CD4-positive, alpha-beta T cell treated with Interleukin-17A for 4 hours (primary cell): ENCODE measurements at places on chromosomes 1 and 21.

DNA sequence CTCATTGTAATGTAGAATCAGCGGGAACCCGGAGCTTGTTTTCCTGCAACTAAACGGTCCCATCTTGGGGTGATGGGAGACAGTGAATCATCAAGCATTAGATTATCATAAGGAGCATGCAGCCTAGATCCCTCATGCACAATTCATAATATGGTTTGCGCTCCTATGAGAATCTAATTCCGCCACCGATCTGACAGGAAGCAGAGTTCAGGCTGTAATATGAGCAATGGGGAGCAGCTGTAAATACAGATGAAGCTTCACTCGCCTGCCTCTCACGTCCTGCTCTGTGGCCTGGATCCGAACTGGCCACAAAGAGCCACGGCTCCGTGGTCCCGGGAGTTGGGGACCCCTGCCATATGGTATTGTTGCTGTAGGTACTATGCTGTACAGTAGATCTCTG lies 1.6 kb downstream of the IFI44 start:
- peak; percentile 36 for DNase-seq

DNA sequence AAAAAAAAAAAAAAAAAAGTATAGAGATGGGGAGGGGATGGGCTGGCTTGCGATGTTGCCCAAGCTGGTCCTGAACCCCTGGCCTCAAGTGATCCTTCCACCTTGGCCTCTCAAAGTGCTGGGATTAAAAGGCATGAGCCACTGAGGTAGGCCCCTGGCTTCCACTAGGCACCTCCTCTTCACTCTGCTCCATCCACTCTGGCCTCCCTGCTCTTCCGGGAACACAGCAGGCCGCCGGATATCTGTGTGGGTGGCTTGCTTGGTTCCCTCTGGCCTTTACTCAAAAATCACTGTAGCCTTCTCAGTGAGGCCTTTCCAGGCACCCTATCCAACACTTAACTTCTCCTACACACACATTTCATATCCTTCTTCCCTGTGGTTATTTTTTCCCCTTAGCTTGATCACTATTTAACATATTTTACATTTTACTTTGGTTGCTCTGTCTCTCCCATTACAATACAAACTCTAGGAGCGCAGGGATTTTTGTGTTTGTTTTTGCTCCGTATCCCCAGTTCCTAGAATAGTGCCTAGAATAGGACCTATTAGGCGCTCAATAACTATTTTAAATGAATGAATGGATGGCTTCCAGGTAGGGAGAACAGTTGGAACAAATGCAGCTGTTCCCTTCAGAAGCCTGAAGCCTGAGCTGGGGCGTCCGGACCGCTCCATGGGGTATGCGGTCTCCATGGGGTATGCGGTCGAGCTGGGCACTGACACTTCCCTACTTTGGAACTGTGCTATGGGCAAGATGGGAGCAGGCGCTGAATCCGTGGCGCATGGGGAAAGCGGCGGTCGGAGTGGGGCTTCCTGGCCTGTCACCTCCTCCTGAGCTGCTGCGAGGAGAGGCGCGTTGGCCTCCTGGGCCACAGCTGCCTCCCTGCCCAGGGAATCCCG lies 46.7 kb downstream of the H3-3A start:
- DNase-seq, result no peak

DNA sequence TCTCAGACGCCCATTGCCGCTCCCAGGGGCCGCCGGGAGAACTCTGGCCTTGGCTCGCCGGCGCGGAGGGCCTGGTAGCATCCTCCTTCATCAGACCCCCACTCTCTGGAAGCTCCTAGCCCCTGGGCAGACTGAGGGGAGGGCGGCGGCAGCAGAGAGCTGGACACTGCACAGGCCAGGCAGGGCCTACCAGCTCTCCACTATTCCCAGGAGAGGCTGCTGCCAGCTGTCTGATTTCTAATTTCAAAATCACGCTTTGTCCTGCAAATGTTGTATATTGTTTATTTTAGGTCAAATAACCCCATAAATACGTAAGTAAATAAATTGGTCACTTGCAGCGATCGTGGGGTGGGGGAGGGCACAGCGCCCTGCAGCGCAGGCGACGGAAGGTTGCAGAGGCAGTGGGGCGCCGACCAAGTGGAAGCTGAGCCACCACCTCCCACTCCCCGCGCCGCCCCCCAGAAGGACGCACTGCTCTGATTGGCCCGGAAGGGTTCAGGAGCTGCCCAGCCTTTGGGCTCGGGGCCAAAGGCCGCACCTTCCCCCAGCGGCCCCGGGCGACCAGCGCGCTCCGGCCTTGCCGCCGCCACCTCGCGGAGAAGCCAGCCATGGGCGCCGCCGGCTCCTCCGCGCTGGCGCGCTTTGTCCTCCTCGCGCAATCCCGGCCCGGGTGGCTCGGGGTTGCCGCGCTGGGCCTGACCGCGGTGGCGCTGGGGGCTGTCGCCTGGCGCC lies at the start of gene MTARC1:
MTARC1 (plus strand) TSS at position 577 of the 732 bp plus-strand sequence; CDS start at position 609, 32 bp downstream.
- no peak for DNase-seq

DNA sequence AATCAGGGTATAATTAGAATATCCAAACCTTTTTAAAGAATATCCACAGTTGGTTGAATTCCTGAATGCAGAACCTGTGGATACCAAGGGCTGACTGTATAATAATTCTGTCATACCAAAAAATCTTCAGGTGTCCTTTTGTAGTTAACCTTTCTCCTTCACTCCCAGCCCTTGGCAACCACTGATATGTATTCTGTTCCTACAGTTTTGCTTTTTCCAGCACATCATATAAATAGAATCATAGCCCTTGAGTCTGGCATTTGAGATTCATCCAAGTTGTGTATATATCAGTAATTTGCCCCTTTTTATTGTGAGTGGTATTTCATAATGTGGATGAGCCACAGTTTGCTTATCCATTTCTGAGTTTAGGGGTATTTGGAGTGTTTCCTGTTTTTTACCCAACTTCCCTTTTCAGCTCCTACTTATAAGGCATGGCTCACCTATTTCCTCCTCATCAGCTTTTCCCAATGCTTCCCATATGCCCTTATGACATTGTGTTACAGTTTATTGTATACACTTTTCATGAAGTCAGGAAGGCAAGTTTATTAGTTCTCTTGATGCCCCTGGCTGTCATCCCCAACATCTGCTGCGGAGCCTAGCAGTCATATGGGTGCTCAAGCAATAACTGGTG lies 35.0 kb upstream of the AGO1 start:
- DNase-seq, result no peak

GRCh38 chr1:205582046-205582445 lies 49.8 kb downstream of the ELK4 start:
- DNase-seq, result no peak

- no peak for DNase-seq
Observed at GRCh38 chr1:85379203-85380136, 85.5 kb downstream of the DDAH1 start.
